CD4-positive, CD25-positive, alpha-beta regulatory T cell (primary cell): ENCODE measurements at places on chromosomes 11 and 22. TPM values are rescaled to one million over a fixed set of nuclear protein-coding genes. Genes with fewer than 3 reads are reported as not detected.

ESAM gene
- total RNA-seq = 3.0 TPM

MOGAT2 gene
- not detected for total RNA-seq

ANO9 gene
- 153 TPM for total RNA-seq

DNA sequence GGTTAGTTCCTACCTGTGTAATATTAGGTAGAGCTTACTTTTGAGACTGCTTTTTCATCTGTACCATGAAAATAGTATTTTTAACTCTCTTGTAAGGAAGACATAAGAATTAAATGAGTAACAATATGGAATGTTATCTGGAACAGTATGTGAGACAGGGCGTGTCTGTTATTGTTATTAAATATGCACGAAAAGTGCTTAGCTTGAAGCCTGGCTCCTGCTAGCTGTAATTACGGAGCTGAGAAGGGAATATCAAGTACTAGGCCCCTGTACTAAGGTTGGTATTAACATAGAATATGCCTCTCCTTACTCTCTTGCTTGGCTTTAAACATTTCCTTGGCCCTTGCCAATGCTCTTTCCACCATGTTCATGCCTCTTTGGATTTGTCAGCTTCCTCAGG, 194.0 kb downstream of the FAM76B start:
- H3K4me1 ChIP-seq = peaks cover 7% of the 10 kb centered on the region
- no peak for DNase-seq

DNA sequence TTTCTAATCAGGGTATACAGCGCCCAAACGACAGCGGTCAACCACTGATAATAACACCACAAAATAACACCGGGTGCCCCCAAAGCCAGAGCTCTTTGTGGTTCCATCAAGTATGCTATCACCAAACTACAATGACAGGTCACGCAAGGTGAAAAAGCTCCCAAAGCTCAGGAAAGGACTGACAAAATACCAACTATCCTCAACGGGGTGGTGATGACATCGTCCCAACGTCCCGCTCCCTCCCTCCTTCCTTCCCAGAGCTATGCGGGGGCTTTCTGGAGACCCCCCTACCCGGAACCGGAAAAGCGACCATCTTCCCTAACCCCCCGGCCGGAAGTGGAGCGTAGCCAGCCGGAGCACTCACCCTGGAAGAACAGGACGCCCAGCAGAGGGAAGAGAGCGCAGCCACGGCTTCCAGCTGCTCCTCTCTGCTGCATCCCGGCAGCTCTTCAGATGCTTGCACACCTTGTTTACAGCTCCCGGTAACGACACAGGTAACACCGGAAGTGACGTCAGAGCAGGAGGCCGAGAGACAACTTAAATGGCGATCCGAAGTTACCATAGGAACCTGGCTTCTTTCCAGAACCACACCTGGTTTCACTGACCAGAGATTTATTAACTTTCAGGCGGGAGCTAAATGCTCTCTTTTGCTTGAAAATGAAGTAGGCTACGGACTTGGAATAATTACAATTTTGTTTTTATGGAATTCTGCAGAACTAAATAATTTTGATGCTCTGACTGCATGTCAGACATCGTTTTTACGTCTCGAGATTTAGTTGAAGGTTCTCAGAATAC, at the start of gene MPZL3:
MPZL3 (minus strand) TSS at position 508 of the 795 bp plus-strand sequence; CDS start at position 437, 71 bp downstream.
- peak; percentile 89 for DNase-seq
- peaks cover 27% of the 10 kb centered on the region for H3K4me1 ChIP-seq
- no peaks in the 10 kb centered on the region for H3K27me3 ChIP-seq
- peak within 1 kb of the TSS; percentile 97 for H3K4me3 ChIP-seq
- H3K36me3 ChIP-seq = no peaks in the 10 kb centered on the region

GCAT gene
- total RNA-seq = 0.72 TPM
